ENCODE measurements at places on chromosomes 12 and 14. TPM values are rescaled to one million over a fixed set of nuclear protein-coding genes. Genes with fewer than 3 reads are reported as not detected.

The A2ML1 gene
- not detected for total RNA-seq

The GYS2 gene
- total RNA-seq, result not detected

The MYL2 gene
- 13.2 TPM for total RNA-seq

The RIN3 gene
- total RNA-seq, result 32.9 TPM

The CD69 gene
- 2.4 TPM for total RNA-seq

The C12orf54 gene
- not detected for total RNA-seq

The KRT7 gene
- total RNA-seq, result 6.4 TPM

The HHIPL1 gene
- 3.2 TPM for total RNA-seq

GRCh38 chr14:20332788-20333493 is at the start of gene CCNB1IP1:
TSS of gene CCNB1IP1 (minus strand) at chr14:20333279. CDS start at chr14:20316523, 16,756 bp downstream.
- no peak for DNase-seq

DNA sequence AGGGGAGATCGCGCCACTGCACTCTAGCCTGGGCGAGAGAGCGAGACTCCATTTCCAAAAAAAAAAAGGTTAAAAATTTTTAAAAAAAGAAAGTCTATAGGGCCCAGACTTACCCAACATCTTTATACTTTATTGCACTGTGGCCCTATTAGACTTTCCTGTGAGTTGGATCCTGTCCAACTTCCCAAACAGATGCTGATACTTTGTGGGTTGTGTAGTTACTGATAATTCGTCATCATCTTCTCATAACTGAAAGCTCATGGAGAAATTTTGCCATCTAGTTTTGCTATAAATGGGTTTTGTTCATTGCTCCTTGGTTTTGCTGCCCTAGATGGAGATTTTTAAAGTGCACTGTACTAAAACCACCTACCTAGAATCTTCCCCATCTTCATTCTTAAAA is 31.1 kb downstream of the APOBEC1 start:
- no peak for DNase-seq

DNA sequence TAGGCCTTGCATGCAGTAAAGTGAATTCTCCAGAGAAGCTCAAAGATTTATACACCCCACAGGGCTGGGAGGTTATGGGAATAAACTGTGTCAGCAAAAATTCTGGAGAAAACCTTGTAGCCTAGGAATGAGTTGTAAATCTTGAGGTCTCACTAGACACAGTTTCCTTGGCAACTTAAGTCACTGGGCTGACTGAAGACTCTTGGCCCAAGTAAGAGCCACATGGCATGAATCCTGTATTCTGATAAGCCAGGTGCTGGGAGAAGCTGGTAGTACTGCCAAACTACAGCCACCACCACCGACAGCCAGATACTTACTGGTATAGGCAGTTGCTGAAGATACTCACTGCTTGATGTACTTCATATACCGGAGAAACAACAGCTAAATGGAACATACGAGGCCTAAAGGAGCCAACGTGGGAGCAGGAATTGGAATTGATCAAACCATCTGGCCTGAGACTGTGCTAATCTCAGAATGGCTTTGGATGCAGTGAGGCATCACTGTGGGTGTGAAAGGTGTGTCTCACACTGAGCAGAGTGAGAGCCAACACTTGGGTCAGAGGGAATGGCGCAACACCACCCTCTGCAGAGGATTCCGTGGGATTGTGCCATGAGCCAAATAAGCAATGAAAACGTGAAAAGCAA is 102.8 kb upstream of the TMCC3 start:
- no peak for DNase-seq

DNA sequence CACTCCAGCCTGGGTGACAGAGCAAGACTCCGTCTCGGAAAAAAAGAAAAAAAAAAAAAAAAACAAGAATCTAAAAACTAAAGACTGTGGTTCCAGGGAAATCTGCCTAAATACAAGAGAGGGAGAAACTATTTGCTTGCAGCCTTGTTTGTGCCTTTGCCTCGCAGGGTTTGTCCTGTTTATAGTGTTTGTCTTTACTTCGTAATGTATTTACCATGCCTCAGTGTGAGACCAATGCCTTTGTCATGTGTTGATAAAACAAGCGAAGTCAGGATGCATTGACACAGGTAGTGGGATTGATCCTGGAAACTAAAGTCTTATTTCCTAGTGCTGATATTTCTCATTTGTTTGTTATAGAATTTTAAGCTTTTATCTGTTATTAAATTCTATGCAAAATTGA is 199.0 kb downstream of the EXOC5 start:
- DNase-seq, result no peak

- peak; percentile 84 for DNase-seq
Observed at GRCh38 chr14:68784226-68784910, 8.5 kb downstream of the ZFP36L1 start.

- DNase-seq, result peak; percentile 93
Observed at GRCh38 chr12:6336079-6336888, 5.6 kb downstream of the TNFRSF1A start.

DNA sequence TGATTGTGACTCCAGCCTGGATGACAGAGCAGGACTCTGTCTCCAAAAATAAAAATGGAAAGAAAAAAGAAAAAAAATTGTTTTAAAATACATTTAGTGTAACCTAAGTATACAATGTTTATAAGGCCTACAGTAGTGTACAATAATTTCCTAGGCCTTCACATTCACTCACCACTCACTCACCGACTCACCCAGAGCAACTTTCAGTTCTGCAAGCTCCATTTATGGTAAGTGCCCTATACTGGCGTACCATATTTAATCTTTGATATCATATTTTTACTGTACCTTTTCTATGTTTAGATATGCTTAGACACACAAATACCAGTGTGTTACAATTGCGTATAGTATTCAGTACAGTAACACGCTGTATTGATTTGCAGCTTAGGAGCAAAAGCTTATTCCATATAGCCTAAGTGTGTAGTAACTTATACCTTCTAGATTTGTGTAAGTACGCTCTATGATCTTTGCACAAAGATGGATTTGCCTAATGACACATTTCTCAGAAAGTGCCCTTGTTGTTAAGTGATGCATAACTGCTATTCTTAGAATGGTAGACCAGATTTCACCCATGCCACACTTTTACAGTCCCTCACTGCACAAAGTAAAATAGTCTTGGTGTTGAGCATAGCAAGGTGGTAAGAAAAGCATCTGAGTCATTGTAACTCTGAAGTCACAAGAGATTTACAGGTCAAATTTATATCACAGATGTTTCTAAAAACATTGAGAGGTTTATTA is 151.9 kb downstream of the LRRK2 start:
- no peak for DNase-seq

DNA sequence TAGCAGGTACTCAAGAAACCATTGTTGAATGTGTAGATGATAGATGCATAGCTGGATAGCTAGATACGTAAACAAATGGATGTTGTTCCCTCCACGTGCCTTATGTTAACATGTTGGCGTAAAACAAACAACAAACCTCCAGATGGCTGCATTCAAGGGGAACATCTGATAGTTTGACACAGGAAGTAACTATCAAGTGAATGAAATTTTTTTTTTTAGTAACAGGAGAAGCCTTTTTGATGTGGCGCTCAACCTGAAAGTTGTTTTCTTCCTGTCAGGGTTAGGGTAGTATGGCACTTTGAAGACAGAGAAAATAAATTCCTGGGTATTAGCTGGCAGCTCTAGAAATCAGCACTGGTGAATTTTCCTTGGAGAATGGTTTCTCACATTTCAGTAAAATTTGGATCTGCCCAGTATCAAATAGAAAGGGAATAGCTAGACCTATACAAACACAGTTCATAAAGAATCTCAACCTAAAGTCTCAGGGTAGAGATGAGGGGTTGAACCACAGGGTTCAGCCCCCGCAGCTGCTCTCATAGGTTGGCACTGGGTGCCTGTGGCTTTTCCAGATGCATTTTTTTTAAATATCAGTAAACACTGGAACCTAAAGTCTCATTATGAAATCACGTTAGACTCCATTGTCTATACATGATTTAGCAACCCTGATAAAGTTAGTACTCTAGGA is 18.8 kb upstream of the RAP1B start:
- DNase-seq, result no peak

- DNase-seq, result no peak
Observed at GRCh38 chr12:32809196-32809595, 53.5 kb upstream of the YARS2 start.

- no peak for DNase-seq
Observed at GRCh38 chr12:44247588-44247987, 411.7 kb downstream of the TMEM117 start.

DNA sequence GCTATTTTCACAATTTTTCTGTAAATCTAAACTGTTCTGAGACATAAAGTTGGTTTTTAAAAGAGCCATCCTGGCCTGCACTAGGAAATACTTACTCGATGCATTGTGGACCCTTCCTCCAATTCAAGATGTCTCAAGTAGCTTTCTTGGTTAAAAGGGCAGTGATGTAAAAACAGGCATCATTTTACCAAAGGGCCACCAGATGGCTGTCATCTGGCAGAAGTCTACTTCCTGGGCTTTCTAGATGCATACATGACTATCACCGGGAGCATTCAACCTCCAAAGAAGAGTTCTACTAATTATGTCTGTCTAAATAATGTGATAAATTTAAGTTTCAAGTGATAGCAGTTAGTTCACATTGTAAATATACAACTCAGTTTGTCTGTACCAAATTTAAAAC is 96.8 kb upstream of the FRMD6 start:
- DNase-seq, result no peak

GRCh38 chr12:40248034-40248433 is 23.2 kb downstream of the LRRK2 start:
- DNase-seq, result no peak

DNA sequence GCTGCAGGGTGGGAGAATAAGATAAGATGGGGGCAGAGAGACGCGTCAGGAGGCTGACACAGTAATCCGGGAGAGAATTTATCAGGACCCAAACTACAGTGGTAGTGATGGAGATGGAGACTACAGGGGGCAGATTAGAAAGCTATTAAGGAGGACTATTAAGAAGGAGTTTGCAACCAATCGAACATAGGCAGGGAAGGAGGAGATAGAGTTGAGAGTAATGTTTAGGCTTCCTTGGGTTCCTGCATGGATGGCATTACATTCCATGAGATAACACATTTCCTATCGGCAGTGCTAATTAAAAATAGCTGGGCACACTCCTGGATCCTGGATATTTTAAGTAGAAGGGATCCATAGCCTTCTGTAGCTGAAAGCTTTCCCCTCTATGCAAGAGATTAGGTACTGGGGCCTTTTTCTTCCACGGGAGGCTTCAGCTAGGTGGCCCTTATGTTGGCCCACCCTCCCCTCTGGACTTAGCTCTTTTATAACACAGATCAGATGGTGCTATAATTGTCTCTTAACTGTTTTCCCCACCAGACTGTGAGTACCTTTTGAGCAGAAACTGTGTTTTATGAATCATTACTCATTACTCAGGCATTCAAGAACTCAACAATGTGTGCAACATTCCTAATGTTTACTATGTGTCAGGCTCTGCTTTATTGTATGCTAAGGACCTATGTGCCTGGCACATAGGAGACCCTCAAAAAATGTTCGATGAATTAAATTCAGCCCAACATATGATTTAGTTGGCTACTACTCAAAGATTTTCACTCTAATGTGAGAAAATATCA is 113.0 kb downstream of the RMST start:
- no peak for DNase-seq

GRCh38 chr12:64666054-64666914 is 56.0 kb downstream of the RASSF3 start:
- no peak for DNase-seq

GRCh38 chr14:95520346-95520745 is 3.9 kb upstream of the SYNE3 start:
- no peak for DNase-seq

DNA sequence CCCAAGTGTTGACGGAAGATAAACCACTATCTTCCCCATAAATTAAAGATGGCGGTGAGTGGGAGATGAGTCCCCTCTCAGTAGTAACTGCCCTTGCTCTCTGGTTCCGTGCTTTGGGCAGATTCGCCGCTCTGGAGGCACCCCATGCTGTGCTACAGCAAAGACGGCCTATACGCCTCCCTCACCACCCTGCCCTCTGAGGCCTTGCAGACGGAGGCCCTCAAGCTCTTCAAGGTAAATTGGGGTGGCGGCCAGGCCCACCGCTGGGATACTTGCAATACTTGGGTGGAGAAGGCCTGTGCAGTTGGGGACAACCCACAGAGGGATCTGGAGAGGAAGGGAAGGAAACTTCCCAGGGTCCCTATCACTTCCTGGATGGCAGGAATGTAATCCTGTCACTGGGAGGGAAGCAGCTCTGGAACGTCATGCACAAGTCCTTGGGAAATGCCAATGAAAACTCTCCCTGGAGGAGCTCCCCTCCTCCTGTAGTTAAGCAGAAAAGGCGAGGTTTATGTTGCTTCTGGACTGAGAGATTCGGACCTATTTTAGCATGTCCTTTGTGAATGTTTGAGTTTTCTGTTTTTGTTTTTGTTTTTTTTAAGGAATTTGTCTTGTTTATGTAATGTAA is 22.8 kb downstream of the PIGH start:
- DNase-seq, result no peak

- DNase-seq, result no peak
Observed at GRCh38 chr14:75543253-75543652, 21.0 kb downstream of the BATF start.

DNA sequence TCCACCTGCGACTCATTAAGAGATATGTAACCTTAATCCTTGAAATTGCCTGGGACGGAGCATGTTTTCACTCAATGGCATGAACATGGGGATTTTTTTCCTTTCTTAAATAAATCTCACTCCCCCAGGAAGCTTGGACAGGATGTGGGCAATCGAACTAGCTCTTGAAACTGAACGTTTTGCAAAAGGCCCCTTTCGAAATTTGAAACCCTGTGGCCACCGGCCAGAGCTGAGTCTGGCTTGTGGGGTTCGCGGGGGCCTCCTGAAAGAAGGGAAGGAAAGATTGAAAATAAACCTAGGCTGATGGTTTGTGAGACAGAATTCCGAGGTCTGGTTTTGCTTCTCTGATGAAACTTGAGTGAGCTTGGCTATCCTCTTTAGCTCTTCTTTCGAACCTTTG is 101.4 kb upstream of the RTL1 start:
- no peak for DNase-seq

DNA sequence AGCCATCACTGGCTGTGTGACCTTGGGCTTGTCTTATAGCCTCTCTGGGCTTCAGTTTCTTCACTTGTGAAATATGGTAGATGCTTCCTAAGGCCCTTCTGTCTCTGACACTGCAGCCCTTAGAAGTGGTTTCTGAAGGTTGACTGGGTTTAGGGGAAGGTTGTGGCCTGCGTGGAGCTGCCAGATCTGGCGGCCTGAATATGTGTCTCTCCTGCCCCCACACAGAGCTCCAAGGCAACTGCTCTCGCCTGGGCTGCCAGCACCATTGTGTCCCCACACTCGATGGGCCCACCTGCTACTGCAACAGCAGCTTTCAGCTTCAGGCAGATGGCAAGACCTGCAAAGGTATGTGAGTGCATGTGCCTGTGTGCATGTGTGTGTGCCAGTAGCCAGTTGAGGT is 4.0 kb downstream of the LRP1-AS start:
- DNase-seq, result no peak

- no peak for DNase-seq
Observed at GRCh38 chr12:115109863-115110262, 425.9 kb upstream of the TBX3 start.

GRCh38 chr14:92633724-92634123 is 114.7 kb downstream of the LGMN start:
- DNase-seq, result no peak
